Stimulated activated memory B cell treated with anti-CD40 and anti-IgM and Interleukin-4, amounts not matched to agents 10 μg/mL and 1 μg/mL and 100 μg/mL, for 72 hours (primary cell): ENCODE measurements at places on chromosomes 16 and 17.
A peak's percentile ranks its signal among the peaks of the same experiment; 100 is the strongest.

DNA sequence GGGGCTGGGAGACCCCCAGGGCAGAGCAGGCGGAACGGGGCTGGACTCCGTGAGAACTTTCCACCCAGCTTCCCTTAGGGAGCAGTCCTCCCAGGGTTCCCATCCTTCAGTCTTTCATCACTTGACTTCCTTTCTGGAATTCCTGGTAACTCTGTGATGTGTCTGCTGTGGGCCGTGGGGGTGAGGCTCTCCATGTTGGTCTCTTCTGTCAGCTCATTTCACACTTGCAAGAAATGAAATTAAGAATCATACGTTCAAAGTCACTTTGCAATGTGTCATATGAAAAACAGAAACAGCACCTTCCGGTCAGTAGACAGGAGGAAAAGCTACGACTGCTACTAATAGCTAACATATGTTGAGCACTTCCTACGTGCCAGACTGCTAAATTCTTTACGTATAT is 5.4 kb upstream of the BBS2 start:
- no peak for ATAC-seq

DNA sequence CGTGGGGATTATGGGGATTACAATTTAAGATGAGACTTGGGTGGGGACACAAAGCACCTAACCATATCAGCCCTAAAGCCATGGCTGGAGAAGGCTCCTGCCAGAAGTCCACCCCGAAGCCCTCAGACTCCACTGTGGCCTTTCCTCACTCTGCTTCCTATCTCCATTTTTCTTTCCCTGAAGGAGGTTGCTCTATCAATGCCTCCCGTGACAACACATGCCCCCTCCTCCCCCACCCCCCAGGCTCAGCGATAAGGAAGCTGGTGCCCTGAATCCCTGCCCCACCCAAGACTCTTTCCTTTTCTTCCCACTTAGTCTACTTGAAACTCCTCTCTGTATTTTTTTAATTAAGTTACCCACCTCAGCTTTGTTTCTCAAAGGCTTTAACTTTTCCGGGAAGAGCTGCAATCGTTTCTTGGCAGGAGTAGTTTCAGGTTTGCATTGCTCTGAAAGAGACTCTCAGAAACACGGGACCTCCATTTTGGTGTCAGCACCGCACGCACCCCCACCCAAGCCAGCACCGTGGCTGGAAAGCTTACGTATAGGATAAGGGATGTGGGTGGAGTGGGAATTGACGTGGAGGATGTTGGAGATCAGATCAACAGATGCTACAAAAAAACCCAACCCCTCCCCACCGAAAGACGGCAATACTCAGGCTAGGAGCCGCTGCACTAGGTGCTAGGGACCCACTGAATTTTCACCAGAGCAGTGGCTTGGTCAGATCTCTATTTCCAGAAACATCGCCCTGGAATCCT is 15.2 kb upstream of the CA4 start:
- peak; percentile 26 for ATAC-seq

DNA sequence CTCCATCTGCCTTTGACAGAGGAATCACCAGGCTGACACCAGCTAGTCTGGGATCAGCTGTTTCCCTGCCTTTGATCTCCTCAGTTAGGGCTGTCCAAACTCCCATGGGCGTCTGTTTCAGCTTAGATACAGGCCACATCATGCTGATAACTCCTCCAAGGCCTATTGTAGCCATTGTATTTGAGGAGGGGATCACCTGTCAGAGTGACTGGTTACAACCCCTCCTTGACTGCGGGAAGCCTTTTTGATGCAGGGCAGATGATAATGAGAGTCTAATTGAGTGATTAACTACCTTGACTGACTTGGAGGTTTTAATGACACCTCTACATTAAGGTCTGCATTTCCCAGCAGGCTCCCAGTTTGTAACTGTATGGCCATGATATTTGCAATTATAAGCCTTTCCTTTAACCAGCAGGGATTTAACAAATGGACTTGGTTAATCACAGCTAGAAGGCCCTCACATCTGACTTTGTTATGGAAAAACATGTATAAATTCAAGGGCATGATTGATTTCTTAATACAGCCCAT is 863.5 kb downstream of the KCNJ2 start:
- no peak for ATAC-seq

DNA sequence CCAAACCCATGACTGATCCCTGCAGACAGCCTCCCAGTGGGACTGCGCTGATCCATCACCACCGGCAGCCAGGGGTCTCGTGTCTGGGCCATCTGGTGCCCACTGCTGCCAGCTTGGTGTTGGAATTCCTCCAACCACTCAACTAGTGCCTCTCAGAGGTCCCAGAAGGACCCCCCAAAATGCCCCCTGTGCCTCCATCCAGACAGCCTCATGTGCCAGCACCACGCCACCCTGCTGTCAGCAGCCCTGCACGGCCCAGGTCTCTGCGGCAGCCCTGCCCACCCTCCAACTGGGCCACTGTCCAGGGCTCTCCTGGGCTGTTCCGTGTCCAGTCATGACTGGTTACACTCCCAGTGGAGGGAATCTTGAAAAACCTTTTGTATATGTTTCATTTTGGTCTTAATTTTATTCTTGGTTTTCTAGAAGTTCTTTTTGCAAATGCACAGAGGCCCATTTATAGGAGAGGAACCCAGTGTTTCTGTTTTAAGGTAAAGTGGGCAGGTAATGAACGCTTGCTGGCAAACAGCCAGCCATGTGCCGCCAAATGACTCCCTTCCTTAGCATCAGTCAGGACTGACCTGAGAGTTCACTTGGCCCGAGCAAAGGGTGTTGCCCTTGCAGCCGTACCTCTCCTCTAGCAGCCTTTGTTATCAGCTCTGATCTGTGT is 34.6 kb downstream of the GRIN2C start:
- no peak for ATAC-seq

DNA sequence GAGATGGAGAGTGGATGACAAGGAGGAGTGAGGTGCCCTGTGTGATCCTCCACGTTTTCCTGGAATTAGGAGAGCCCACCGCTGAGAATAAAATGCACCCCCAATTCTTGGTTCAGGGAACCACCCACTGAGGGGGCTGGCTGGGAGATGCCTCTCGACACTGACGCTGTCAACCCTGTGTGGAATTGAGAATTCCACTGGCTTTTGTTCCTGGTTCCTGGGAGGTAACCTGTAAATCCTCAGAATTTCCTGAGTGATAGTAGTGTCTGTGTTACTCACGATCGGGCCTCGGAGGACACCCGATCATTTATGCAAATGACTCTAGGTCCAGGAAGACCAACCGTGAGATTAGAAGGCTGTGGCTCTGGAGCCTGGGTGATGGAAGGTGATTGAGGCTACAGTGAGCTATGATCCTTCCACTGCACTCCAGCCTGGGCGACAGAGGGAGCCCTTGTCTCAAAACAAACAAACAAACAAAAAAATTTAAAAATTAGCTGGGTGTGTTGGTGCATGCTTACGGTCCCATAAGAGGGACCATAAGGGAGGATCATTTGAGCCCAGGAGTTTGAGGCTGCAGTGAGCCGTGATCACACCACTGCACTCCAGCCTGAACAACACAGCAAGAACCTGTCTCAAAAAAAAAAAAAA is 11.7 kb upstream of the PRPSAP1 start:
- ATAC-seq: no peak

DNA sequence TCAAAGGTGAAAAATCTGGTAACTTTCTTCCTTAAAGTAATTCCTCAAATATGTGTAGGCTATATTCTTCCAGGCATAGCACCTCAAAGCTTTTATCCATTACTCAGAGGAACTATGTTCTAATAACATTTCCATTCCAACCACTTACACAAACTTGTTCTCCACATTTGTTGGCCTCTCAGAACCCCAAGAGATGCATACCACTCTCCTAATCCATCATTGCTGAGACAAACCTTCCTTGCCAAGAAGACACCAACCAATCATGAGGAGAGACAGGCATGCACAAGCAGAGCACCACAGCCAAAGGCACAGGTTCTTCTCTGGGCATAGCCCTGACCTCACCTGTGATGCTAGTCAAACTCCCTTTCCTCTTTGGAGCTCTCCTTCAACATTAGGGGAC is 20.9 kb downstream of the CDH11 start:
- ATAC-seq: no peak

- ATAC-seq: no peak
Measured at GRCh38 chr17:79439493-79439892, 171.4 kb downstream of the RBFOX3 start.

DNA sequence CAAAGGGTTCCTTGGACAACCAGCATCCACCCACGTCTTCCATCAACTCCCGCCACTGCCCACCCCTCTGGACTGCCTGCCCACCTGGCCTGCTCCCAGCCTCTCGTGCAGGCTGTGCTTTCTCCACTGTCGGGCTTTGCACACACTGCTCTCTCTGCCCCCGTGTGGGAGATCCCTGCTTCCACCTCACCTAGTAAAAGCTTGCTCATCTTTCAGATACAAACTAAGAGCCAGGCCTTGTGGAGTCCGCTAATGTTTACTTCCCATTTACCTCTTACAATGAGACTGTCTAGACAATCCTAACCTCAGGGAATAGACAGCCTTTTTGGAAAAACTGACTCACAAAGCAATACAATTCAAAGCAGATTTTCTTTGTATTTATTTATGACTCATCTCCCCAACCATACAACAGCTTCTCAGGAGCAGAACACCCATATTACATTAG is 67.6 kb downstream of the USP31 start:
- no peak for ATAC-seq

DNA sequence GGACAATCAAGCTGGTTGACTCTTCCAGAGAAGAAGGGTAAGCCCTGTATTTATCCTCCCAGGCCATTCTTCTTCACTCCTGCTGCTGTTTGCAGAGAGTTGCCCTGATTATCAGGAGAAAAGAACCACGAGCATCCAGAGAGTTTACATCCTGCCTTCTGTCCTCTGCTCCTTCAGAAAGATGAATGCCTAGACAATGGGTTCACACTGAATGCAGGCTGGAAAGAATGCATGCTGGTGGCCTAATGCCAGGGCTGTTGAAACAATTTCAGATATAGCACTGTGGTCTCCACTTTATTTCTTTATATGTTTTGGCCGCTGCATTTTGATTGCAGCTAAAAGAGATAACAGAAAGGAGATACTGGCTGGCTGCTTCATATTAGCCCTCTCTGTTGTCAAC is 21.2 kb upstream of the HAS3 start:
- no peak for ATAC-seq

- no peak for ATAC-seq
Measured at GRCh38 chr17:17150448-17150800, 55.7 kb downstream of the PLD6 start.

- ATAC-seq: no peak
Measured at GRCh38 chr16:64094992-64095634, 1026.8 kb downstream of the CDH11 start.

DNA sequence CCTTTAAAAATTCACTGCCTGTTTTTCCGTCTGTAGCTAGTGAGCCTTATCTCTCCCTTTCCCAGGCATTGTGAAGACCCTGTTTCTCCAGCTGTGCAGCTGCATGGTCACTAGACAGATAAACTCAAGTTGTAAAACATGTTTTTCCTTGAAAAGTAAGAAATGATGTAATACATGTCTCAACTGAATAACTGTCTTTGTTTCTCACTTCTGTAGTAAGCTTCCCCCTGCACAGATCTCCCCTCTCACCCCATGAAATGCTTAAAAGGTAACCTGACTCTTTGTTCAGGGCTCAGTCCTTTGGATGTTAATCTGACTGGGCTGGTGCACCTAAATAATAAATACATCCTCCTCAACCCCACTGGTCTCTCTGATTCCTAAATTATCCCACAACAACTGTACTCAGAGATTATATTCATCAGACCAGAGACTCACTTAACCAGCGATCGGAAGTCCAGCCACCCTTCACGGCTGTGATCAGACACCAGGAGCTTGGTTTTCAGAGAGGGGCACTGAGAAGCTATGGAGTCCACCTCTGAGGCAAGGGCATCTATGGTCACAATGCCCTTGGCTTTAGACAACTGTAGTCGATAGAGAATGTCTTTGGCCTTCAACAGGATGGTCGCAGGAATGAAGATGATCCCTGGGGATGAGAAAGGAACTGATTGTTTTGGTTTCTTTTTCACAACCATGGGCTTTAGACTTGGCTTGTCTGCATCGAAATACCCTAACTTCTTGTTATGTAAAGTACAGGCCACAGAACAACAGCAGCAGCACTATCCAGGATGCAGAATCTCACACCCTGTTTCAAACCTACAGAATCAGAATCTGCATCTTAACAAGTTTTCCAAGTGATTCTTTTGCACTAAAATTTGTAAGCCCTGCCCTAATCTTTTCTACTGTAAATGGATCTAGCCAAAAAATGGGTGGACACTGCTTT is 15.4 kb downstream of the ACSM1 start:
- ATAC-seq: no peak
